Spleen (tissue), 13 donors: ENCODE measurements at places on chromosomes 12 and 14. TPM values are rescaled to one million over a fixed set of nuclear protein-coding genes. Genes with fewer than 3 reads are reported as not detected.

Gene ADAM21
- not detected for polyA plus RNA-seq

DNA sequence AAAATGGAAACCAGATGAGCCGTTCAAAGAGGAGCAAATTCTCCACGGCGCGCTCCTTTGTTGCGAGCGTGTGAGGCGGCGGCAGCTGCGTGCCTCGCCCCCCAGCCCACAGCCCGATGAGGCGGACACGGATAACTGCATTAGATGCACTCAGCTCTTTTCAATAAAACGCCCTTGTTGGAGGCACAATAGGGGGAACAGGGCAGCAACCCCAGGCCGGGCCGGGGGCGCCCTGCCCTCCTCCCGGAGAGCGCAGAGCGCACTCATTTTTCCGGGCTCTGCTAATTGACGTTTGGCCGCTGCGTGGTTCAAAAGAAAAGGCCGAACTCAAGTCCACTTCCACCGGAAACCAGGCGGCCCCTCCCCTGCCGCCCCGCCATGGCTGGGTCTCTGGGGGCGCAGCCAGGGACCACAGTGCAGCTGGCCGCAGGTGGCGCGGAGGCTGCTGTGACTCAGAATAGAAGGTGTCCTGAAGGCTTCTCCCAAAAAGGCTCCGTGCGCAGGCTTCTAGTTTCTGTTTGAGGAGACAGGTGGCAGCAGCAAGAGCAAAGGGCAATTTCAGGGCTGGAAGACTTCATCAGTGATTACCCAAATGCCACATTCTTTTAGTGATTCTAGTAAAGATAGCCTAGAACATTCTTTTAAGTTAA lies 29.0 kb upstream of the SMOC1 start:
- DNase-seq = no peak

Gene NELL2
- polyA plus RNA-seq = 1.9 TPM

- DNase-seq = no peak
Observed at GRCh38 chr14:36583893-36584811, 1.7 kb upstream of the NKX2-8 start.

Gene DBX2
- polyA plus RNA-seq = not detected

Gene PSME2
- 433 TPM for polyA plus RNA-seq

DNA sequence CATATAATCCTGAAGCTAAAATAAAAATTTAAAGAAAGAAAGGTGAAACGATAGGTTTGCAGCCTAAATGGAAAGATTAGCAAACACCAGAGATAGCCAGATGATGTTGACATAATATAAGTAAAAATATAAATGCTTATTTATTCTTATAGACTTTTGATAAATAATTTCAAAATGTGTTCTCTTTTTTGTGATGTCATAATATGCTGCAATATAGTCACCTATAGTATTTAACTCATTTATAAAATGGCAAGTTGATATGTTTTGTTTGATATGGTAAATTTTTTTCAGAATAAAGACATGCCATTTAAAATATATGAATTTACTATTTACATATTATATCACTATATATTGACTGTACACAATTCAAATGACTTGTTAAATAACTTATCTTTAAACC lies 813.4 kb downstream of the LRFN5 start:
- no peak for DNase-seq
